GM12892 (cell line): ENCODE measurements at places on chromosomes 6 and 20.
A peak's percentile ranks its signal among the peaks of the same experiment; 100 is the strongest.

DNA sequence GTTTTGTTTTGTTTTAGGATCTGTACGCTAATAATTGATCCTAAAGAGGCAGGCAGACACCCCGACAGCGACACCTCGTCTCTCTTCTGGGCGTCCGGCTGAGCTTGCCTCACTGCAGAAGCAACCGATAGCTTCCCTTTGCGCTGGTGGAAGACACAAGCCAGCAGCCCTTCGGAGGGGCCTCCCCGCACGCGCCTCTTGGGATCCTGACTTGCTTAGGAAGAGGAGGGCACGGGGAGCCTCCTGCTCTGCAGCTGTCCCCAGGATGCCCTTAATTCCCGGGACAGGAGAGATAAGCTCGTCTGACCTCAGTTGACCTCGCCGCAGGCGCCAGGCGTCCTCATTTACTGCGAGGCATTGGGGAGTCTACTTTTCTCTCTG lies 94.0 kb downstream of the CD83 start:
- peak; percentile 18 for DNase-seq

- no peak for DNase-seq
These were observed 9.7 kb downstream of the NOL7 start for GRCh38 chr6:13624871-13625288.

- no peak for DNase-seq
These were observed 603 bp downstream of the TASP1 start for GRCh38 chr20:13638162-13638495.

DNA sequence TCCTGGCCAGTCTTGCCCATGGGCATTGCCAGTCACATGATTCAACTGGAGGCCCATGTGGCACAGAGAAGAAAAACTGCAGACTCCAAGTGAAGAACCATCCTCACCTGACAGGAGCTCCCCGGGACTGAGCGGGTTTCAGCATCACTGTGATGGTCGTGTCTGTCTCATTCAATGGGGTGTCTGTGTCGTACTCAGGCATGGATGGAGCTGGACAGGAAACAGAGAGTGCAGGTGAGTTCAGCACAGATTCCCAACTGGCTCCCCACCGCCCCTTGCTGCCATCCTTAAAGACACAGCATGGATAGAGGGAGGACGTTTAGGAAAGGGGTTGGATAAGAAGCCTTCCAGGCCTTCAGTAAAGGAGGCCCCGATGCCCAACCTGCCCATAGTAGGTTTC lies 732.3 kb upstream of the CHD6 start:
- DNase-seq, result no peak

- DNase-seq, result no peak
These were observed 193.2 kb downstream of the ARHGAP18 start for GRCh38 chr6:129516787-129517186.

DNA sequence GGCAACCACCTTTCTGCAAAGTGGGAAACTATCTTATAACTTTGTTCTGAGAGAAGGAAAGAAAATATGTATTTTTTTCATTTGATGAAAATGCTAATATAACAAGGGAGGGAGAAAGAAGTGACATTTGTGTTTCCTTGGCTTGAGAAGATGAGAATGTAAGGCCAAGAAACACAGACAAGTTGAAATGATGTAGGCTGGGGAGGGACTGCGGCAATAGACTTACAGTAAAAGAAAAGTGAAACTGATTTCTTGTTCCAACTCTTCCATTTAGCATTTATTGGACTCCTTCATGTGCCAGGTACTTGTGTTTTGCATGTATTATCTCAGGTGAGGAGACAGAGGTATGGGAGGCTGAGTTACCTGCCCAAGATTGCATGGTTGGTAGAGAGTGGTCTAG lies 130.9 kb downstream of the CARMIL1 start:
- DNase-seq, result no peak

- DNase-seq, result no peak
These were observed 6.0 kb upstream of the NPBWR2 start for GRCh38 chr20:64113444-64113775.

DNA sequence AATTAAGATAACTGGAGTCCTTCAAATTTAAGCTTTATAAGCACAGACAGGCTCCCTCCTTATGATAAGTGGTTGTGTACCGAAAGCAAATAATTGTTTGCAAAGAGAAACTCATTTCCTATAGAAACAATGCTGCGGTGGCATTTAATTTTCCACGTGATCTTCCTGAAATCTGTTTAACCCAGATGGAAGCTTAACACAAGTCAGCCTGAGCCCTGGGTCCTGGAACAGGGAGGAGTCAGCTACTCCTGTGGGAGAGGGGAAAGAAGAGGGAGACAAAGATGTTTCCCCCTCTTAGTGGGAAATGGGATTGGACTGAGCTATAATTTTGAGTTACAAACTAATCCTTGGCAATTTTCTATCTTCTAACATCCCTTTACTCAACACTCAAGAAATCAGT lies 136.5 kb downstream of the ELOVL4 start:
- DNase-seq, result no peak

GRCh38 chr6:43791745-43792422 lies 21.9 kb downstream of the VEGFA start:
- no peak for DNase-seq

DNA sequence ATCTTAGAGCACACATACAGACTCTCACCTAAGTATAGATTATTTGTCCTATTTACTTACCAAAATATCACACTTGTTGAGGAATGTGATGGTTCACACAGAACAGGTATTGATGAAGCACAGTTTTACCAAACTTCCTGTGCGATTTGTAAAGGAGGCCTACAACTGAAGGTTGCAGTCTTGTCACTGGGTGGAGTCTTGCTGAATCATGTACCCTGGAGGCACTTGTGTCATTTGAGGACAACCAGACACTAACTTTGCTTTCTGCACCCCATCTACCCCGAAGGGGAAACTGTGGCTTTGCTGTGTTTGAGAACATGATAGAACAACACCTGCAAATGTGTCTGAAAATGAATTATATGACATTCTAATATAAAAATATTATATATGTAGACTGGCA lies 32.4 kb upstream of the HINT3 start:
- no peak for DNase-seq

DNA sequence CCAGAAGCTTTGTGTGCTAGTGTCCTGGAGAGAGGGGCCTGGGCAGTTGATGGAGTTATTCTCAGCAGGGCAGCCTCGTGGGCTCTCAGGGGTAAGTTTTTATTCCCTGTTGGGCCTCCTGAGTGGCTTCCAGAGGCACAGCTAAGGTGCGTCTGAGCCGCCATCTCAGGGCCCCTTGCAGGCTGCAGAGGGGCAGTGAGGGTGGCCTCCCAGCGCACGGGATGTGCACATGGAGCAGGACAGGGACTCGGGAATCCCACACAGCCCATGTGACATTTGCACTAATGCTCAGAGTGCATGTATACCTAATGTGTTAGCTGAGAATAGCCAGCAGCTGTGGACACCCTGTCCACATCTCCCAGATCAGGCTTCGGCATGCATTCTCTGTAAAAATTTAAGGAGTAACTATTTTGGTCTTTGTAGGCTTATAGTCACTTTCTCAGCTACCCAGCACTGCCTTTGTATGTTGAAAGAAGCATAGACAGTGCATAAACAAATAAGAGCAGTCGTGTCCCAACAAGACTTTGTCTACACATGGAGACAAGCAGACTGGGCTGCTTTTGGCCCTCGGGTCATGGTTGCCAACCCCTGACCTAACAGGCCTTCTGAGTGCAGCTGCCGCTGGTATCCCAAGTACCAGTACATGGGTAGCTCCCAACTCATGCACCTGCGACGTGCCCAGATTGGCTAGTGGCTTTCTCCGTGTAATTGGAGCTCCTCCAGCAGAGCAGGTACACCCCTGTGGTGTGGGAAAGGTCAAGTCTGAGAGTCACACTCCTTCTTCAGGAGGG lies 18.6 kb upstream of the CST9L start:
- no peak for DNase-seq

DNA sequence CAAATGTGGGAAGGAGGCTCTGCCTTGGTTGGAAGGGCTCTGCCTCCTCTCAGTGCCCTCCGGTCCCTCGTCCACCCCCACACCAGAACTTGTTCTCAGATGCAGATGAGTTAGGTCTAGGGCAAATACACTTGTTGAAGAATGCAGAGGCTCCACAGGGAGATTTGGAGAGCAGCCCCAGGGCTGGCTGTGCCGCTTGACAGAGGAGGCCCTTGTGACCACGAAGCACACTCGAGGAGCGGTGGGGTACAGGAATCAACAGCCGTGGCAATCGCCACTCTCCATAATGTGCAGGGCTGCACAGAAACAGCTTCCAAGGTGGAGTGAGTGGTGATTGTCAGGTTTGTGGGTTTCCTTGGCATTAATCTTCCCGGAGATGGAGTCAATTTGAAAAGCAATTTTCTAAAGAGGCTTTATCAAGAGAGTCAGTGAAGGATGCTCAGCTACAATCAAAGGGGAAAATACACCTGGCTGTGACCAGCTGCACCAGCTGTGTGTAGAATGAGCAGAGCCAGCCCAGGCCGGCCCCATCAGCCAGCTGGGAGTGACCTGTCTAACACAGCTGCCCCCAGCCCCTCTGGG lies 59.5 kb downstream of the BFSP1 start:
- no peak for DNase-seq

GRCh38 chr20:47971058-47971791 lies 185.9 kb upstream of the SULF2 start:
- no peak for DNase-seq

- no peak for DNase-seq
These were observed 142.9 kb downstream of the LRFN2 start for GRCh38 chr6:40444312-40444711.

DNA sequence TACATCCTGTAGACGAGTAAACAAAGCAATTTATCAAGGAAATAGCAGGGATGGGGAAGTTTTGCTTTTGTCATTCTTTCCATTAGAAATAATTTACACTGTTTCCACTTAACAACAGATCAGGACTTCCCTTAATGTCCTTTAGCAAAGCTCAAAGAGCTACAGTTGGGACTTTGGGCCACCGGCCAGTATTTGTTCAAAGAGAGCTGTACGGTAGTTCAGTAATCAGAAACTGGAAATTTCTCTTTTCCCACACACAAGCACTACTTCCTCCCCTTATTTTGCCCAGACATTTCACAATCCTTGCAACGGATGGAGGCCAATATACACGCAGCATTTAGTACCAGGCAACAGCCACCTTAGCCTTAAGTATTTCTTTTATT lies 12.1 kb upstream of the HINT3 start:
- DNase-seq, result no peak

DNA sequence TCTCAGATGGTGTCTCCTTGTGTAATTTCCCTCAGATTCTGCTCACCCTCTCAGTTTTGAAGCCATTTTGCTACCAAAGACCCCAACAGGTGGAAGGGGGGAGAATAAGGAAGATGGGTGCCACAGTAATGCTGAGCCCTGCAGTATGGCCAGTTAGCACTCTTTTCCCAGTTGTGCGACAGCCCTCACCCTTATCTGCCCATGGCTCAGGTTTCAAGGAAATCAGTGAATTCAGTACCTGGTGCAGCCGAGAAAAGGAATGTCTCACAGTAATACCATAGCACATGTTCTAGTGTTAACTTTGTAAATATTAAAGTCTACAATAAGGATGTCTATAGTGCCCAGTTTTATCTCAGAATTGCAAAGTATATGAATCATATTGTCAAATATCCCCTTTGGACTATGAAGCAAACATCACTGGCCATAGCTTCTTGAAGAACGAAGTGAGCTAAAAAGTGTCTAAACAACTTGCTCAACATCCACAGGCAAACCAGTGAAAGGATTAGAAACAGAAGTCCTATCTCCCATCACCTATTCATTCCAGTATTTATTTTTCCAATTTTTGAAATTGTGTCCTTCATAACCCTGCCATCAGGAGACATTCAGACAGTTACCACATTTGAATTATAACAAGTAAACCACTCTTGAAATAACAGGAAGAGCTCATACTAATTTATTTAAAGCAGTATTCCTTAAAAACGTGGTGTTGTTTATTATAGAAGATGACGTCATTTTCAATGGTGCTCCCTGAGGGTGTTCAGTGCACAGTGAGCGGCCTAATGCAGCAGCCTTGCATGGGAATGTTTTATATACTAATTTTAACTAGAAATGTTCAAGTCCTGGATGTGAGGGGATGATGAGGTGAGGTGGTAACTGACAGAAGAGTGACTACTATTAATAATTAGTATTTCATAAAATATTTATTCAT lies 366.2 kb downstream of the TFAP2A start:
- DNase-seq, result no peak

DNA sequence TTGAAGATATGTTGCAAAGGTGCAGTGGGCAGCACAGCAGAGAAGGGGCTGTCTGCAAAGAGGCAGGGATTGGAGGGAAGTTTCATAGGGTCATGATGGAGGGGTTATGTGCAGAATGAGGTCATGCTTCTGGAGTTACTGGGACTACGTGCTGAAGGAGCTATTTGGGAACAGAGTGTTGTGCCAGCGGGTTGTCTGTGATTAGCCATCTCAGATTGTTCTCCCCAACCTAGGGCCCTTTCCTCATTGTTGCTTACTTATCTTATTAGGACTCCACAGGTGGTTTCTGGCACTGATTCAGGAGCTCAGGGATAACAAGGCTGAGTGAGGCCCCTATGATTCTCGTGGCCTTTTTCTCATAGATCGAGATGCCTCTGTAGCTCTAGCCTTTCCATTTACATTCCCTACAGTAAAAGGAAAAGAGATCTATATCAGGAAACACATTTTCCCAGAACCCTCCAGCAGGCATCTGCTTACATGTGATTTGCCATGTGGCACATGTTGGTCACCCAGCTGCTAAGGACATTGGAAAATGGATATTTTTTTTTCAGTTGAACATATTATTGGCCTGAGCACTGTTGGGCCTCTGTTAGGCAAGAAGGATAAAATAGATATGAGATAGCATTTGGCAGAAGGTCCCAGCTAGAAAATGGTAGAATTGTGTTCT lies 429.6 kb upstream of the PLCB4 start:
- DNase-seq, result no peak

GRCh38 chr20:16553684-16554083 lies 19.6 kb downstream of the KIF16B start:
- DNase-seq, result no peak

GRCh38 chr6:87921034-87921433 lies 126.6 kb upstream of the SPACA1 start:
- no peak for DNase-seq

DNA sequence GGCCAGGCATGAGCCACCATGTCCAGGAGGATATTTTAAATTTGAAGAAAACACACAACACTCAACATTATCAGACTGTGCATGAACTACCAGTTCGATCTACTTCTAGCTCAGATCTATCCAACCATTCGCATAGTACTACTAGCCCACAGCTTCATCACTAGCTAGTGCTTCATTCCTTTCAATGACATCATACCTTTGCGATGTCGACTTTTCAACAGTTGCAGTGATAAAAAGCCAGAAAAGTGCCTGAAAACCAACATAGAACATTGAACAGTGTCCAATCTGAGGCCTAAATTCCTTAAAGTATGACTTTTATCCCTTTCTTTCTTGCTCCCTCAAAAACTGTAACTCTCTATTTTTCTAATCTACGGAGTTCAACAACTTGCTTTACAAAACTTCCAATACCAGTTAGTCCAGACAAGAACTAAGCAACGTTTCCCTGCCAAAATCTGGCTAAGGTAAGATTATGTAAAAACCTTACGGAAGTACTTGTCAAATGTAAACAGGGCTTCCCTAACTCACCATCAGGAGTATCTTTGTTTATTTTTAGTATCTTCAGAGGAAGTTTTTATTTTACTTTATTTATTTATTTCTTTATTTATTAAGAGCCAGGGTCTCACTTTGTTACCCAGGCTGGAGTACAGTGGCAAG lies 434.0 kb upstream of the JARID2 start:
- DNase-seq, result no peak
